ENCODE measurements at places on chromosomes 1 and 21. TPM values are rescaled to one million over a fixed set of nuclear protein-coding genes. Genes with fewer than 3 reads are reported as not detected.

The FLG gene
- total RNA-seq: not detected

The LAD1 gene
- total RNA-seq: 2.0 TPM

The NAV1 gene
- 74.8 TPM for total RNA-seq

The SUSD4 gene
- 2.5 TPM for total RNA-seq

The RGS21 gene
- total RNA-seq: not detected

The FCGR3B gene
- total RNA-seq: 1.5 TPM

The GBP2 gene
- total RNA-seq: 8.8 TPM

The ATP1A4 gene
- total RNA-seq: 0.11 TPM

The LSS gene
- total RNA-seq: 52.0 TPM

The IFI44L gene
- total RNA-seq: 5.4 TPM

The LCE3B gene
- not detected for total RNA-seq

The OR2L5 gene
- not detected for total RNA-seq

The TDRD5 gene
- not detected for total RNA-seq

The CD247 gene
- total RNA-seq: 0.82 TPM

The RAB3B gene
- not detected for total RNA-seq

The DNASE2B gene
- total RNA-seq: not detected

The ZYG11A gene
- not detected for total RNA-seq

The C4BPB gene
- total RNA-seq: 0.30 TPM

The NBPF6 gene
- not detected for total RNA-seq

The MRPL24 gene
- total RNA-seq: 92.1 TPM

The DNM3 gene
- 1.2 TPM for total RNA-seq

The FNDC5 gene
- 105 TPM for total RNA-seq

The TFF2 gene
- not detected for total RNA-seq

The CFAP45 gene
- total RNA-seq: 1.1 TPM

The EXOSC10 gene
- 17.1 TPM for total RNA-seq

The MAP3K21 gene
- total RNA-seq: 0.41 TPM

The FUCA1 gene
- total RNA-seq: 11.4 TPM

The CDC42 gene
- total RNA-seq: 126 TPM

The METTL13 gene
- total RNA-seq: 15.8 TPM
